Stimulated activated CD4-positive, alpha-beta T cell treated with anti-CD3 and anti-CD28 coated beads, Interleukin-2, amount 100 ng/mL, for 24 hours (primary cell): ENCODE measurements at places on chromosomes 13 and 19.
A peak's percentile ranks its signal among the peaks of the same experiment; 100 is the strongest.

DNA sequence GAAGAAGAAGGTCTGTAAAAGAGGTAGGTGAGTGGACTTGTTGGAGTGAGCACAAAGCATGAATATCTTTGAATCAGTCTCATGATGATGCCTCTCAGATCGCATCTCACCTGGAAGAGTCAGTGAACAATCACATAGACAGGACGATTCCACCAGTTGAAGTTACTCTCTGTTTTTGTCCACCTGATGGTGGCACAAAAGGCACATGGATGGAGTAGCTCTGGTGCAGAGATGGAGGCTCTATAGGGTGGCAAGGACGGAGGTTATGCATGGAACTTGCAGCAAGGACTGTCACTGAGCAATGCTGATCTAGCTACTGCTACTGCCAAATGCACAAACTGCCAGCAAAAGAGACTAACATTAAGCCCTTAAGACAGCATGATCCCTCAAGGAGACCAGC lies 10.3 kb upstream of the MYCBP2 start:
- DNase-seq: no peak

DNA sequence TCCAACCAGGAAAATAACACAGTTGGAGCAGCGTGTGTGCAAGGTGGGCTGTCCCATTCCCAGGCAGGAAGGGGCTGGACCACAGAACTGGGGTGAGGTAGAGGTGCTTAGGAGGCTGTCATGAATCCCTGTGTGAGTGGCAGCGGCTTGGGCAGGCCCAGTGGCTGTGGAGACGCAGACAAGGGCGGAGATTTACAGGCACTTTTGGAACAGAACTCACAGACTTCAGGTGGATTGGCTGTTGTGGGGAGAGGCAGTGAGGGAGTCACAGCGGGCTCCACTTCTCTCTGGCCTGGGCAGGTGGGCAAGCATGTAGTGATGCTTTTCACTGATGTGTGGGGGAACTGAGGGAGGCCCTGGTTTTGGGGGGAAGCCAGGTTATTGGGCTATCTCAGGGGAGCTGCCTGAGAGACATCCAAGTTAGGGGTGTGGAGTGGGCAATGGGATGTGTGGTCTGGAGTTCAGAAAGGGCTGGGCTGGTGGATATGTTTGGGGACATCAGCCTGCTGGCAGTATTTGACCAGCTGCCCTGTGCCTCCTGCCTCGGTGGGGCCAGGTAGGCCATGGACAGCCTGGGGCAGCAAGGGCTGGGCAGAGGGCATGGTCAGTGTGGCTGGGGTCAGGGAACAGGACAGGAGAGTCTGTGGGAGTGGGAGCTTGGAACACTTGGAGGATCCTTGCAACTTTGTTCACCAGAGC lies 27.0 kb upstream of the ZNF492 start:
- no peak for DNase-seq

GRCh38 chr19:5152013-5152763 lies 183.3 kb downstream of the KDM4B start:
- DNase-seq: no peak

- DNase-seq: no peak
Observed at GRCh38 chr13:95237310-95237870, 63.9 kb downstream of the ABCC4 start.

GRCh38 chr19:19866611-19867248 lies 1.0 kb downstream of the ZNF253 start:
- DNase-seq: peak; percentile 49

DNA sequence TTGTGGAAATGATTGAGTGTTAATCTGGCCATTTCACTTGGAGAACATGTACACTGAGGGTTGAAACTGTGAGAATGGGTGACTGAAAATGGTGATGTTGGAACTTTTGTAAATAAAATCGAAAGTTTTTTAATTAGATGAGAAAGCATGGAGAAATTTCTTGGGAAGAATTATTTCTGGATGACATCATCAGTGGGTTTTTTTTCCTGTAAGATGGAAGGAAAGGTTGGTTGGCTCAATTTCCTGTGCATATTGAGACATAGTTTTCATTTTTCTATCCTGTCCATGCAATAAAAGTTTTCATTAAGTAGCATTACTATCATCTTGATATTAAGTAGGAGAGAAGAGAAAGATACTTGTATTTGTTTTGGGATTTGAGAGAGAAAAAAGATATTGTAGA lies 120.6 kb upstream of the HTR2A start:
- DNase-seq: no peak

- no peak for DNase-seq
Observed at GRCh38 chr13:29722415-29722814, 126.9 kb upstream of the SLC7A1 start.

DNA sequence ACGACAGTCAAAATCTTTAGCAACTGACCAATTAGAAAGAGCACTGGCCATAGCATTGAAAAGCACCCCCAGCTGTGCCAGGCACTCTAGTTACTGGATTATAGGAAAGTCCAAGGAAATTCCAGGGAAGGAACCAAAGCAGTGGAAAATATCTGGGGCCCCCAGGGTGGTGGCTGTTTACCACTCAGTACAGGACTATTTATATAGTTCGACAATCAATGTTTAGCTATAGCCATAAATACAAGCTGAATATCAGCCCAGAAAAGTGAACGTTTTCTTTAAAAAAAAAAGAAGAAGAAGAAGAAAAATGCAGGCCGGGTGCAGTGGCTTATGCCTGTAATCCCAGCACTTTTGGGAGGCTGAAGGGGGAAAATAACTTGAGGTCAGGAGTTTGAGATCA lies 55.2 kb upstream of the UBAC2 start:
- DNase-seq: no peak

DNA sequence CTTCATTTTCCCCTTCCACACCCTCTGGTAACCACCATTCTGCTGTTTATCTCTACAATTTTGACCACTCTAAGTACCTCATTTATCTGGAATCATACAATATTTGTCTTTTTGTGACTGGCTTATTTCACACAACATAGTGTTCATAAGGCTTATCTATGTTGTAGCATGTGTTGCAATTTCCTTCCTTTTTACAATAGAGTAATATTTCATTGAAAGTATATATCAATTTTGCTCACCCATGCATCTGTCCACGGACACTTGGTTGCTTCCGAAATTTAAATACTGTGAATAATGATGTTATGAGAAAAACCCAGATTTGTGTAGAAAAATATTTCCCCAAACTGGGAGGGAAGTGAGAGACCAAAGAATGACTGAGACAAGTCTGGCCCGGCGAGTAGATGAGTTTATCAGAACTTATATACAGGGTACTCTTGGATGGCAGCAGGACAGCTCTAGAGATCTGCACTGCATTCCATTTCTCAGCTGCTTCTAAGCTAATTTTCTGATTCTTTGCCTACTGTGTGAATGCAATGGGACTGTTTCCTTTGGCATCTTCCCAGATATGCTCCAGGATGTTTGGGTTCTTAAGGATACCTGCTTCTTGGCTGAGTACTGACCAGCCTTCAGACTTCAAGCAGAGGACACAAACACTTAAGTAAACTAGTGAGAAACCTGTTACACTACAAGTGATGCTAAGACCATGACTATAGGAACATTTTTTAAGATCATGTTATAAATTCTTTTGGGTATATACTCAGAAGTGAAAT lies 834.0 kb upstream of the PCDH9 start:
- DNase-seq: no peak

DNA sequence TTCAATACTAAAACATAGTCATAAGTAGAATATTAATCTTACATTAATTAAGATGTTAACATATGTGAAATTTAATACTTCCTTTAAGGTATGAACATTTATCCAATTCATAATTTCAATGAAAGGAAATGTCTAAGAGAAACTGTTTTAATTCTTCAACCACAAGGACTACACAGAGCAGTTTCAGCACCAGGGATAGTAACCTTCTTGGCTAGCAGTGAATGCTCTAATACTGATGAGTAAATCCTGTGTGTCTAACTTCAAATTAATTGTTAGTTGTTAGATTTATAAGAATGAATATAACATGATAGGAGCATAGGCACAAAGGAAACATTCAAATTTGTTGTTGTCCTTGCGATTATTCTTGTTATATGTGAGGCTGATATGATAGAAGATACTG lies 15.6 kb upstream of the NBEA start:
- DNase-seq: no peak

DNA sequence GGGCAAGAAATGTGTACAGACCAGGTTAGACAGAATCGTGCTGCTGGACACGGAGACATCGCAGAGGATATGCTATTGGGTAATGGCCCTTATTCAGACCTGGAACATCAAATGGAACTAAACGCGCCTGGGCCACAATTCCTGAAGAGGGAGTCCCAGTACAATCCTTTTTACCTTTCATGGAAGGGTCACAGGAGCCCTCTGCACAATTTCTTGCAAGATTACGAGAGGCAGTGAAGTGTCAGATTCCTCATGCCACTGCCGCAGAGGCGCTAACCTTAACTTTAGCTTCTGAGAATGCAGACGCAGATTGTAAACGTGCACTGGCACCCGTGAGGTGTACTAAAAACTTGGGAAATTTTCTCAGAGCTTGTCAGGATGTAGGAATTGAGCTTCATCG lies 18.1 kb downstream of the CLEC4M start:
- no peak for DNase-seq

- no peak for DNase-seq
Observed at GRCh38 chr13:79631051-79631659, 150.2 kb downstream of the NDFIP2 start.

- DNase-seq: no peak
Observed at GRCh38 chr19:23802290-23802689, 43.6 kb upstream of the ZNF681 start.

- DNase-seq: no peak
Observed at GRCh38 chr19:55493052-55493644, 4.9 kb downstream of the SSC5D start.

DNA sequence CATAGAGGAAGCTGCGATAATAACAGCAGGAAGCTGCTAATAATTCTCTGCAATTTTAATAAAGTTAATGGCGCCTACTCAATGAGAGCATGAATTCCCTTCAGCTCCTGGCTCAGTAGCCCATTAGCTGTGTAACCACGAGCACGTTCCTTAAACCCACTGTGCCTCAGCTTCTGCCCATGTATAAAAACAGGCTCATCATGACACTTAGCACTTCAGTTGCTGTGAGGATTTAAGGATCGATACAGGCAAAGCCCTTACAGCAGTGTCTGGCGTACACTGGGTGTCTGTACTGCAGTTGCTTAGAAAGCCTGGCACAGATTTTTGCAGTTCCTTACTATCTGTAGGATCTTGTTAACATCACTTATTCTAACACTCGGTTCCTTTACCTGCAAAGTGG lies 673.4 kb upstream of the ARGLU1 start:
- DNase-seq: no peak

- DNase-seq: peak; percentile 35
Observed at GRCh38 chr19:2332341-2333026, 4.0 kb downstream of the SPPL2B start.

DNA sequence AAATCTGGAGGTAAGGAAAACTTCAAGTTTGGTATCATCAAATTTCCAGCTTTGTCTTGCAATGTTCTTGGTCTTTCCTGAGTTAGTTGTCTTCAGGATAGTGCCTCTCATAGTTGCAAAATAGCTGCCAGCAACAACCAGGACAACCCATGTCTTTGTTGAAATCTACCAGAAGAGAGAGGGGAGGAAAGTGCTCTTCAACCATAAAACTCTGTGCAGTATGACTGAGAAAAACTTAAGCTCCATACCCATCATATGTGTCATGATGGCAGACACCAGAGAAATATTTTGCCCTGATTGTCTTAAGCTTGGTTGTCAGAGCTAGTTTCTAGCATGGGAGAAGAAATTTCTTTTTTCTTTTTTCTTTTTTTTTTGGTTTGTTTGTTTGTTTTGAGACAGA lies 103.3 kb downstream of the SPRY2 start:
- no peak for DNase-seq

DNA sequence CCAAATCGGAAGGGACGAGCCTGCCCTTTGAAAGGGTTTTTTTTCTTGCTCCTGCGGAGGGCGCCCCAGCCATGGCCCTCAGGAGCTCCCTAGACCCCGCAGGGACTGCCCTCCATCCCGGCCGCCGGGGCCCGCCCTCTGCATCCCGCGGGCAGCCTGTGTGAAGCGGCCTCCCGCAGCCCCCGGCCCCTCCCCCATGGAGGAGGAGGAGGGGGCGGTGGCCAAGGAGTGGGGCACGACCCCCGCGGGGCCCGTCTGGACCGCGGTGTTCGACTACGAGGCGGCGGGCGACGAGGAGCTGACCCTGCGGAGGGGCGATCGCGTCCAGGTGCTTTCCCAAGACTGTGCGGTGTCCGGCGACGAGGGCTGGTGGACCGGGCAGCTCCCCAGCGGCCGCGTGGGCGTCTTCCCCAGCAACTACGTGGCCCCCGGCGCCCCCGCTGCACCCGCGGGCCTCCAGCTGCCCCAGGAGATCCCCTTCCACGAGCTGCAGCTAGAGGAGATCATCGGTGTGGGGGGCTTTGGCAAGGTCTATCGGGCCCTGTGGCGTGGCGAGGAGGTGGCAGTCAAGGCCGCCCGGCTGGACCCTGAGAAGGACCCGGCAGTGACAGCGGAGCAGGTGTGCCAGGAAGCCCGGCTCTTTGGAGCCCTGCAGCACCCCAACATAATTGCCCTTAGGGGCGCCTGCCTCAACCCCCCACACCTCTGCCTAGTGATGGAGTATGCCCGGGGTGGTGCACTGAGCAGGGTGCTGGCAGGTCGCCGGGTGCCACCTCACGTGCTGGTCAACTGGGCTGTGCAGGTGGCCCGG lies 815 bp downstream of the MAP3K10 start:
- peak; percentile 19 for DNase-seq

DNA sequence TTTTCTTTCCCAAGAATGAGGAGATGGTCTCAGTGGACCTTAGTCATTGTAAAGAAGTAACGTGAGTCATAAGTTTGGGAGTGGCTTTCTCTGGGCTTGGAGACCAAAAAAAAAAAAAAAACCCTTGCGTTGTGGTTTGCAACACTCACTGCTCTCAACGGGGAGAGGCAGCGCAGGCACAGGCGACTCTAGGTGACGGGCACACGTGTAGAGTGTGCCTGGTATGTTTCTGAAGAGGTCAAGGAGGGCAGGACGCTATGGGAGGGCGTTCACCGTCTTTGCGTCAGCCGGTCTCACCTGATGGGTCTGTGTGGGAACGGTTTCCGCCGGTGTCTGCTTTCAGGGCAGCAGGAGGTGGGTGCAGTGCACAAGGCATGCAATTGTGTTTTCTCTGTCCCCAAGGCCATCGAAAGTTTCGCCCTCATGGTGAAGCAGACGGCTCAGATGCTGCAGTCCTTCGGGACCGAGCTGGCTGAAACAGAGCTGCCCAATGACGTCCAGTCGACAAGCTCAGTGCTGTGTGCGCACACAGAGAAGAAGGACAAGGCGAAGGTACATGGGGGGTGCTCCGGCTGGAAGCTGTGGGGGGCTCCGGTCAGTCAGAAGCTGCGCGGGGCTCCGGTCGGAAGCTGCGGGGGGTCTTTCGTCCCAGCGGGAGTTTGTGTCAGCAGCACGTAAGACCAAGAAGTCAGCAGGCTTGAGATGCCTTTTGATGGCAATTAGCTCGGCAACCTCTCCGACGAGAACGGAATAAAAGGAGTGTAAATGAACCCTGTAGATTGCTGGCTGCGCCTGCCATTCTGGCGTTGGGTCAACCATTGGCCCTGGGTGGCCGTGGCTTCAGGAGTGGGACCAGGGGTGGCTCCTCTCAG lies 40.8 kb upstream of the F7 start:
- DNase-seq: no peak

- DNase-seq: no peak
Observed at GRCh38 chr19:290372-291005, 714 bp downstream of the PLPP2 start.

GRCh38 chr13:94329277-94329676 lies 150.2 kb downstream of the DCT start:
- DNase-seq: no peak

- DNase-seq: no peak
Observed at GRCh38 chr19:1924320-1924961, 16.5 kb upstream of the CSNK1G2 start.
